ENCODE measurements at places on chromosomes 4 and X. TPM values are rescaled to one million over a fixed set of nuclear protein-coding genes. Genes with fewer than 3 reads are reported as not detected.

DNA sequence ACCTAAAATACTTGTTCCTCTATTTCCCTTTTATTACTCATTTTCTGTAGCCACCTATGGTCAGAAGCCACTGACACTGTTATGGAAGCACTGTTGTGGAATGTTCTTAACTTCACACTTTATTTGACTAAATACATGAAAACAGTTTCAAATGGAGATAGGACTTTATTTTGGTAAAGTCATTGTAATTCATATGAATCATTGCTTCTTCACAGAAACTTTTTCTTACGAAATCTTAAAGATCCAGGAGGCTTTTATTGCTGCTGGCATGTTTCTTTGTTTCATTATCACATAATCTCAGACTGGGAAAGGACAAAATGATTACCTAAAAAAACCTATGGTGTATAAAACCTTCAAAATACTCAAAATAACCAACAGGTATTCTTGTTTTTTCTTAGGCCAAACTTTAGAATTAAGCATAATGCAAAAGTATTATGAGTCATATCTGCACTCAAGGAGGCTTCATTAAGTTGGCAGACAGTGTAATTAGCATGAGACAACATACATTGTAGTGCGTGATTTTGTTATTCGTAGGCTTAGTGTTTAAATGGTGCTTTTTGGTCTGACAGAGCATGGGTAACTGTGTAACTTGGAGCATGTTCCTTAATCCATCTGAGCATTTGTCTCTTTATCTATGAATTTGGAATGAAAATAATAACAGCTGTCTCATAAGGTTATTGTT, 58.0 kb downstream of the SH3BGRL start:
- H3K27ac ChIP-seq, result peak overlapping the region; percentile 52
- no peak overlapping the region for H3K4me3 ChIP-seq
- H3K4me1 ChIP-seq, result 0 out of 2 replicates have a peak, but pooled peaks cover 2% of the 10 kb centered on the region
- H3K27me3 ChIP-seq, result no peaks in the 10 kb centered on the region
- DNase-seq, result peak; percentile 20
- H3K36me3 ChIP-seq, result no peaks in the 10 kb centered on the region

- H3K27ac ChIP-seq, result no peak overlapping the region
- no peaks in the 10 kb centered on the region for H3K27me3 ChIP-seq
- no peak for DNase-seq
- no peak overlapping the region for H3K4me3 ChIP-seq
- peaks cover 8% of the 10 kb centered on the region for H3K4me1 ChIP-seq
- H3K36me3 ChIP-seq, result no peaks in the 10 kb centered on the region
Observed at GRCh38 chrX:19683358-19683757, 168.1 kb upstream of the MAP3K15 start.

DNA sequence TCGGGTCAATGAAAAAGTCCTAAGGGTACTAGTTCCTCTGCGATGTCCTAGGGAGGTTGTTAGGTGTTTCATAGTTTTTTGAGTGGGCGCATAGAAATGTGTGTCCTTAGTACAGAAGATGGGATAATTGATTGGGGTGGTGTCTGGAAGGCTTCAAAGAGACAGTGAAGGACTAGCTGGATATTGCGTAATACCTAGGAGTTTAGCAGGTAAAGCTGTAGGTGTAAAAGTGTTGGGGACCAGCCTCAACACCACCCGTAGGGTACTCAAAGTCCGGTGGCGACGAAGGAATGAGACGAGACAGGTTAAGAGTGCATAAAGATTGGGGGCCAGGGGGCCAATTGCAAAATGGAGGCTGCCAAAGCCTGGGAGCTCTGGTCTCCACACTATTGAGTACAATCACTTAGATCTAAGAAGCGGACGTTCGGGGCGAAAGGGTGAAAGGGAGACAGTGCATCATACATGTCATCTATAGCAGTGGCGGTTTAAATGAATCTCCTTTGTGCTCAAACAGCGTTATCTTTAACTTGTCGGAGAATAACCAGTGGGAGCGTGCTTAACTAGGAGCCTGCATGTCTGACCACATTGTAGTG, 1.0 kb downstream of the TRMT44 start:
- no peak overlapping the region for H3K27ac ChIP-seq
- peaks cover 2% of the 10 kb centered on the region for H3K36me3 ChIP-seq
- DNase-seq, result no peak
- H3K4me3 ChIP-seq, result peak overlapping the region; percentile 79

- H3K27me3 ChIP-seq, result no peaks in the 10 kb centered on the region
- no peak overlapping the region for H3K4me3 ChIP-seq
Observed at GRCh38 chr4:6920171-6920570, 10.5 kb downstream of the TBC1D14 start.

GRCh38 chr4:54800831-54801530, 143.2 kb downstream of the KIT start:
- H3K4me3 ChIP-seq, result no peak overlapping the region

DNA sequence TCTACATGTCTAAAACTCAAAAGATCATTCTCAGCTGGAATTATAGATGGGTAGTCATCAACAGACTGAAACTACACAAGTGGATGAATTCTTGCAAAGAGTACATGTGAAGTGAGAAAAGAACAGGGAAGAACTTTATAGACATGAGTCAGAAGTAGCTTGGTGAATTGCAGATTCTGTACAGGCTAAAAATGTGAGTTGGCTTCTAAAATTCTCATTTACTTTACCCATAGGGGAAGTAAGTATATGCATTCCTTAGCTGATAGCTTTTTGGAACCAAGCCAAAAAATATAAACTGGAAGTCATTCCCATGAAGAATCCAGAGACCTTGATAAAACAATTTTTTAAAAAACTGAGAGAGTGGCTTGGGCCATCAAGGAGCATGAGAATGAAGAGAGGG, 584.2 kb upstream of the FTHL17 start:
- peak; percentile 47 for DNase-seq
- no peak overlapping the region for H3K27ac ChIP-seq
- no peaks in the 10 kb centered on the region for H3K27me3 ChIP-seq
- no peak overlapping the region for H3K4me3 ChIP-seq
- H3K4me1 ChIP-seq, result no peaks in the 10 kb centered on the region

DNA sequence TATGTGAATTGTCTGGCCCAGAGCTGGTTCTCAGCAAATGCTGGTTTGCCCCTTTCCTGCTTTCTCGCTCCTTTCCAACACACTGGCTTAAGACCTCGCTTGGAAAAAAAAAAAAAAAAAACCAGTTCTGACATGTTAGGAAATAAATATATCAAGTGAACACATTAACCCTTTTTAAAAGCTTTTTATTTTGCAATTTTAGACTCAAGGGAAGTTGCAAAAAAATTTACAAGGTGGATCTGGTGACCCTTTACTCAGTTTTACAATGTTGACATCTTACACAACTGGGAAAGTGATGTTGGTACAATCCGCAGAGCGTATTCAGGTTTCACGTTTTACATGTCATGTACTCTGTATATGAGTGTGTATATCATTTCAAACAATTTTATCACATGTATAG, 100.1 kb downstream of the RTL5 start:
- H3K4me1 ChIP-seq, result peaks cover 11% of the 10 kb centered on the region
- no peak for DNase-seq
- H3K36me3 ChIP-seq, result no peaks in the 10 kb centered on the region

GRCh38 chr4:13537011-13537831, 7.1 kb downstream of the NKX3-2 start:
- H3K4me1 ChIP-seq, result no peaks in the 10 kb centered on the region
- DNase-seq, result no peak
- H3K36me3 ChIP-seq, result no peaks in the 10 kb centered on the region
- peaks cover 98% of the 10 kb centered on the region for H3K27me3 ChIP-seq
- no peak overlapping the region for H3K4me3 ChIP-seq

GRCh38 chr4:7394681-7395451, 39.9 kb downstream of the PSAPL1 start:
- no peaks in the 10 kb centered on the region for H3K4me1 ChIP-seq
- H3K4me3 ChIP-seq, result no peak overlapping the region
- no peak for DNase-seq
- no peaks in the 10 kb centered on the region for H3K36me3 ChIP-seq
- H3K27me3 ChIP-seq, result peaks cover 67% of the 10 kb centered on the region
- no peak overlapping the region for H3K27ac ChIP-seq

- no peaks in the 10 kb centered on the region for H3K36me3 ChIP-seq
- H3K4me3 ChIP-seq, result no peak overlapping the region
- H3K4me1 ChIP-seq, result no peaks in the 10 kb centered on the region
- peaks cover 6% of the 10 kb centered on the region for H3K27me3 ChIP-seq
Observed at GRCh38 chr4:48012824-48013223, 3.7 kb downstream of the CNGA1 start.

- no peak overlapping the region for H3K27ac ChIP-seq
- no peaks in the 10 kb centered on the region for H3K4me1 ChIP-seq
- H3K4me3 ChIP-seq, result no peak overlapping the region
- no peak for DNase-seq
Observed at GRCh38 chrX:23797371-23798128, 14.6 kb downstream of the SAT1 start.

DNA sequence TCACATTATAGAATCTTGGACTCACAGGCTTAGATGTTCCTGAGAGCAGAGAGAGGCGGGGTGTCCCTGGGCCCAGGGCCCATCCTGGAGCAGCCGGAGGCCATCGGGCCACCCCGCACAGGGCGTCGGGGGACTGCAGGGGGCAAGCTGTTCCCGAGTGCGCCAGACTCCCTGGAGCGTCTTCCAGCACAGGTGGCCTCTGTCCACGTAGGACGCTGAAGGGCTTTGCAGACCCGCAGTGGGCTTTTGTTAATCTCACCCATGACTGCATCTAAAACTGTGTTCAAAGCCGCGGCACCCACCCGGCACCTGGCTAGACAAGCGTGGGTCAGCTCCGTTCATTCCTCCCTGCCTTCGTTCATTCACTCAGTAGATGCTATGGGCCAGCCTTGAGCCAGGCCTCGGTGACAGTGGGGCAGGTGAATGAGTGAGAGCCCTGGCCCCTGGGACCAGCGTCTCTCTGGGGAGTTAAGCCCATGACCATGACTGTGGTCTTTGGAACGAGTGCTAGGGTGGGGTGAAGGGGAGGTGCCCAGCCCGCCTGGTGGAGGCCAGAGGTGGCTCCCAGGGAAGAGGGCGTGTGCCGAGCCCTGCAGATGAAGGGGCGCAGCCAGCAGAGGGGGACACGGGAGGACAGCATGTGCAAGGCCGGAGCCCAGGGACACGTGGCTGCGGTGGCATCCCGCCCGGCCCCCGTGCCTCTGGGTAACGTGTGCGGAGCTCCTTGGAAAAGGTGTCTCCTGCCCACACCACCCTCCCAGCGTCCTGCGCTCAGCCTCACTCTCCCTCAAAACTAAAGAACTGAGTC, 98.3 kb downstream of the HMX1 start:
- H3K36me3 ChIP-seq, result no peaks in the 10 kb centered on the region
- no peaks in the 10 kb centered on the region for H3K4me1 ChIP-seq
- H3K27me3 ChIP-seq, result no peaks in the 10 kb centered on the region
- no peak for DNase-seq

- peak; percentile 26 for DNase-seq
- H3K4me1 ChIP-seq, result peaks cover 11% of the 10 kb centered on the region
- no peaks in the 10 kb centered on the region for H3K36me3 ChIP-seq
- no peaks in the 10 kb centered on the region for H3K27me3 ChIP-seq
Observed at GRCh38 chr4:185576962-185577950, 41.9 kb upstream of the PDLIM3 start.

DNA sequence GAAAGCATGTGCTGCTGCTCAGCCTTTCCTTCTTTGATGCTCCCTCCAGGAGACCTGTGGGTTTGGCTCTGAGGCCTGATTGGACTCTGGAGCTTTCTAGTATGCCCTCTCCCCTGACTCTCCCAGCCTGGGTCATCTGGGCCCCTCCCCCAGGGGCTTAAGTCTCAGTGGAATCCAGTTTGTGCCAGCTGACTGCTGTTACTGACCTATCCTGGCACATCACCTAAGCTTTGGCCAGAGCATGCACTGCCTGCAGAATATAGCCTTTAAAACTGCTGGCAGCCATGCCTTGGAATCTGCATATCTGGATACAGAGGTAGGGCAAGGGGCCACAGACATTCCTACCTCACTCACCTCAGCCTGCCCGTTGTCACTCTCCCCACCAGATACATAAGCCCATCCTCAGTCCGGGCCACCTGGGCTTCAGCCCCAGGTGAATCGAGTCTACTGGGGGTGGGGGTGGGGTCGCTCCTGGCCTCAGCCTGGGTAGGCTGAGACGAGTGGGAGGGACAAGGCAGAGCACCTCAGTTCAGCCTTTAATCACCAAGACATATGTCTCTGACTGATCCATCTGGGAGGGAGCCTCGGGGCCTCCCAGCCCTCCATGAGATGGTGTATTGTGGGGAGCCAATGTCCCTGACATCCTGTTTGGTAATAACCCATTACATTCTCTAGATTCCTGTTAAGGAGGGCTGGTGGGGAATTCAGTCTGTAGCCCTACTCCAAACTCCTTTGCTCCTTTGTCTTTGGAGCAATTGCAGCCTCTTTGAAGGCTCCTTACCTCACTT, 61.2 kb downstream of the STARD8 start:
- H3K27ac ChIP-seq, result no peak overlapping the region
- H3K4me1 ChIP-seq, result no peaks in the 10 kb centered on the region
- H3K4me3 ChIP-seq, result no peak overlapping the region
- peaks cover 12% of the 10 kb centered on the region for H3K27me3 ChIP-seq
- DNase-seq, result no peak
- H3K36me3 ChIP-seq, result no peaks in the 10 kb centered on the region

- H3K36me3 ChIP-seq, result no peaks in the 10 kb centered on the region
- H3K27me3 ChIP-seq, result peaks cover 8% of the 10 kb centered on the region
- H3K4me3 ChIP-seq, result no peak overlapping the region
- peak; percentile 10 for DNase-seq
Observed at GRCh38 chr4:8221476-8221875, 22.4 kb downstream of the SH3TC1 start.

DNA sequence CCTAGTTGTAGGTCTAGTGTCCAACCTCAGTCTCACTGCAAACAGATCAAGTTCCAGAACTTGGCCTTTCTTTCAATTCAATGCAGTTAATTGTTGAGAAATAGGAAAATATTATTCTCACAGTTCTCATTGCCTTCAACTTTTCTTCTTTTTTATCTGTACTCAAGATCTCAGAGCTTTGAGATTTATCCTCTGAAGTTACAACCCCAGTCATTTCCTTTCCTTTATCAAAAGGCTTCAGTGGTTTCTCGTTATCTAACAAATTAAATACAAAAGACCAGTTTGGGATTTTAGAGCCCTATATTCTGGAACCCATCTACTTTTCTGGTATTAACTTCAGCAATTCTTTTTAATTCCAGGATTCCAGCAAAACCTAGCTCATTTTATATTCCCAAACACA, 130.2 kb downstream of the TMA16 start:
- DNase-seq, result no peak
- H3K4me1 ChIP-seq, result no peaks in the 10 kb centered on the region
- H3K36me3 ChIP-seq, result no peaks in the 10 kb centered on the region
- no peaks in the 10 kb centered on the region for H3K27me3 ChIP-seq
- no peak overlapping the region for H3K27ac ChIP-seq
- no peak overlapping the region for H3K4me3 ChIP-seq

GRCh38 chr4:153755186-153755585, 4.6 kb downstream of the RNF175 start:
- H3K36me3 ChIP-seq, result no peaks in the 10 kb centered on the region
- no peak overlapping the region for H3K27ac ChIP-seq
- peaks cover 23% of the 10 kb centered on the region for H3K27me3 ChIP-seq
- no peak for DNase-seq
- no peaks in the 10 kb centered on the region for H3K4me1 ChIP-seq

- H3K4me3 ChIP-seq, result peak overlapping the region; percentile 84
- peak; percentile 23 for DNase-seq
- H3K27ac ChIP-seq, result no peak overlapping the region
- peaks cover 2% of the 10 kb centered on the region for H3K4me1 ChIP-seq
Observed at GRCh38 chr4:184825141-184825895, 450 bp downstream of the ACSL1 start.

Gene S100P
- not detected for polyA plus RNA-seq

Gene FOXR2
- not detected for polyA plus RNA-seq

Gene GRID2
- polyA plus RNA-seq, result not detected
